ENCODE measurements at places on chromosomes 4 and X.

- DNase-seq = no peak
Measured at GRCh38 chr4:176959980-176960379, 167.3 kb upstream of the VEGFC start.

- DNase-seq = no peak
Measured at GRCh38 chrX:2643880-2644279, 47.2 kb upstream of the CD99 start.

DNA sequence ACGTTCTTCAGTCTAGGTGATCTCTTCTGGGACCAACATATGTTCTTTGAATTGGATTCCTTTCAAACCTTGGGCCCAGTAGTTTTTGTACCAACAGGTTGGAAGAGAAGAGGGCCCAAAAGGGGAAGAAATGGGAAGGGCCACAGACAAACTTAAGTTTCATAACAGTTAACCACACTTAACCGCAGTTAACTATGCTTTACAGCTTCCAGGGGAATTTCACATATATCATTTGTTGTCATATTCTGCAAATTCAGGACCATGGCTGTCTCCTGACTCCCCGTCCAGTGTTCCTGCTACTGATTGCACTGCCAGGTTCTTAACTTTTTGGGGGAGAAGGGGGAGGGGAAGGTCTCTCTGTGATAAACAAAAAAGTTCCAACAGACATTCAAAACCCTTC lies 34.6 kb downstream of the RTL5 start:
- no peak for DNase-seq

- DNase-seq = no peak
Measured at GRCh38 chr4:159607809-159608208, 504.9 kb downstream of the RAPGEF2 start.

GRCh38 chrX:38276089-38276488 lies 51.2 kb downstream of the RPGR start:
- no peak for DNase-seq

- DNase-seq = no peak
Measured at GRCh38 chrX:51955200-51955599, 61.8 kb downstream of the MAGED1 start.

GRCh38 chr4:77586951-77587383 lies 18.7 kb upstream of the CXCL13 start:
- DNase-seq = peak; percentile 65

DNA sequence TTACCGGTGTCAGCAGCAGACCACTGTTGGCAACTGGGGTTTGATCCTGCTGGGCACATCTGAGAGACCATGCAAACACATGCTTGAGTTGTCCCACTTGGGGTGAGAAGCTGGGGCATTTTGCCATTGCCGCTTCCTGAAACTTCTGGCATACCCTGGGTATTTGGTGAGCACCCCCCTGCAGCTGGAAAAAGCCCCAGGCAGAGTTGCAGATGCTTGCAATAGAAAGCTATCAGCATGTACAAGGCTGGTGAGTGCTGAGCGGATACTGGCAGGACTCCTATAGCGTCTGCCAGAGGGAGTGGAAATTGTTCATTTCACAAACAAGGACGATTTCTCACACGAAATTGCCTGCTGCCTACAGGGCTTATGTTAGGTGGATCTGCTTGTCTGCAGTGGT lies 32.3 kb downstream of the SUPT20HL1 start:
- DNase-seq = no peak

DNA sequence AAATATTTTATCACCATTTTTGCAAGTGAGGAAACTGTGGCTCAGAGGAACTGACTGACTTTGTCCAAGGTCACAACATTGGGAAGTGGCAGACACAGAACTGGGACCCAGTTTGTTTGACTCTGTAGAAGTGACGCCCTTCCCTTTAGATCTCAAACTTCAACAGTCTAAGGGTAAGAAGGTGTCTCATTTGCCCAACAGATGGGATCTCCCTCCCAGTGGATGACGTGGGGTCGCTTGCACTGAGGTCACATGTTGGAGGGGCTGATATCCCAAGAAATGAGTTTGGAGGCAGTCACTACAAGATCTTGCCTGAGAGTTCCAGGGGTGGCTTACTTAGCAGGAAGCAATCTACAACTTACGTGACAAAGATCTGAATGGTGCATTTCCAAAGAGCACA lies 172.5 kb upstream of the GPC4 start:
- no peak for DNase-seq

GRCh38 chrX:10221651-10222050 lies 64.9 kb downstream of the CLCN4 start:
- DNase-seq = no peak

GRCh38 chr4:13329963-13330362 lies 154.2 kb downstream of the RAB28 start:
- no peak for DNase-seq

DNA sequence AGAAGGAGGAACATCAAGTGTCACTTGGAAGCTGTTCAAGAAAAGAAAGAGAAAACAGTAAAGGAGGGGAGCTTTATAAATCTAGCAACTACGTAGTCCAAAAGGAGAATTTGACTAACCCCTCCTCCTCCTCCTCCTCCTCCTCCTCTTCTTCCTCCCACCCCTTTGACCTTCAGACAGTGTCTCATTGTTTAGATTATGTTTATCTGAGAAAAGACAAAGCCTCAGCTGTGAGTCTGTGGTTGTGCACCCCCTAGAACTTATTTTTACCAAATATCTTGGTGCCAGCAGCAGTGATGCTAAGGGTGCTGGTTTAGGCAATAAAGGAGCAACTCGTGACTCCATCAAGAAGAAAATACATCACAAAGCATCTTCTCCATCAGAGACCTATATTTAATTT lies 68.9 kb upstream of the BMP2K start:
- DNase-seq = peak; percentile 26

GRCh38 chr4:6889101-6889735 lies 20.4 kb upstream of the TBC1D14 start:
- DNase-seq = no peak

DNA sequence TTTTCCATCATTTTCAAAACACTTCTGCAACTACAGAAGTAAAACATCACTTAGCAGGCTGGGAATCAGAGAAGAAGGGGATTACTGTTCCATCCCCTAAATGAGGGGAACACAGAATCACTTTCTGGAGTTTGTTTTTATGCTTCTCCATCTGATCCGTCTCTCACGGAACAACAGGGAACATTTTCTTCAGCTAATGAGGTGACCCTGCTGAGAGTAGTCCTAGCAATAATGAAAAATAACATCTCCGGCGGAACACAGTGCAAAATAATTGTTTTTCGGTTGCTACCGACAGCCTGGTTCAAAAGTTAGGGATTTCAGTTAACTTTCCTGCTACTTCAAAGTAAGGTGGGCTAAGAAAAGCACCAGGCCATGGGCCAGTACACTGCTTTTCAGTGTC lies 322.9 kb downstream of the UNC5C start:
- DNase-seq = no peak

- no peak for DNase-seq
Measured at GRCh38 chrX:65480960-65481359, 53.6 kb downstream of the LAS1L start.

- no peak for DNase-seq
Measured at GRCh38 chr4:173056710-173057109, 111.9 kb upstream of the GALNT7 start.

DNA sequence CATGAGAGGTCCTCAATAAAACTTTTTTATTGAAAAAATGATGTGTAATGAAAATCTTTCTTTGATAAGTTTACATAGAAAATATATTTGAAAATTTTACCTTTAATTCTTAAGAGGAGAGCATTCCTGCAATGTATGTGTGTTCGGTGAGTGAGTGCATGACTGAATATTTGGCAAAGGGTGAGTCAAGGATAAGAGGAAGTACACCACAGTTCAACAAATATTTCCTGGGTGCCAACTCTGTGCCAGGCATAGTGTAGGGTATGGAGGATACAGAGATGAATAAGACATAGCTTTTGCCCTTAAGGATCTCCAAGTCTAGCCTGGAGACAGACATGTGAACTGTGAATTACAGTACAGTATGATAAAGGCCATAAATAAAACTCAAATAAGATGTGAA lies 84.7 kb upstream of the GPR101 start:
- DNase-seq = no peak

DNA sequence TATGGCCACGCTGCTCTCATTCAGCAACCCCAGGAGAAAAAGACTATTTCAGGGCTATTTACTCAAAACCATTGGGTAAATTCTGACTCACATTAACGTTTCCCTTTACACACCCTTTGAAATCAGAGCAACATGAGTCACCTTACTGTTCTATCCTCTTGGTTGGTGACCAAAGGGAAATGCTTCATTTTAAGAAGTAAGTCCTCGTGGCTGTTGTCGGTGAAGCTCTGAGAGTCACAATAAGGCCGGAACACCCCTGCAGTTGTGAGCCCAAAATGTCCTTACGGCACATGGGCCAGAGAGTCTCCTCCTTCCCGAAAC lies 56.3 kb upstream of the SPRY1 start:
- no peak for DNase-seq

GRCh38 chr4:13912966-13913365 lies 285.4 kb upstream of the BOD1L1 start:
- no peak for DNase-seq

- DNase-seq = no peak
Measured at GRCh38 chr4:59597536-59598329, 1602.4 kb upstream of the ADGRL3 start.

GRCh38 chrX:130770615-130771014 lies 132.4 kb downstream of the ENOX2 start:
- no peak for DNase-seq

Data from germinal center (tissue), 1 donor.